ENCODE measurements at places on chromosomes 3 and 15.

DNA sequence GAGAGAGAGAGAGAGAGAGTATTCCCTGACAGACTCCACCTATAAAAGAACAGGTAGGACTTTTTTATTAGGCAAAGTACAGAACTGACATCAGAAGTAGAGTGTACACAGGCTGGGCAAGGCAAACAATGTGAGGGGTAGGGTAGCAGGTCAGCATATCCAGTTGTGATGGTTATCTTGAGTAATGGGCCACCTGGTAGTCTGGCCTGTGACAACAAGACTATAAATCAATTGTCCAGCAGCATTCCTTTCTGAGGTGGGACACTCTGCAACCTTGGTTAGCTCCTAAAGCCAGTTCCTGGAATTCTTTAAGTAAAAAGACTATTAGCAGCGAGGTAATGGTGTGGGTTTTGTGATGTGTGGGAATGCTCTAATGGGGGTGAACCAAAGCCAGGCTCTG lies 14.9 kb upstream of the TMCC1 start:
- no peak for DNase-seq

DNA sequence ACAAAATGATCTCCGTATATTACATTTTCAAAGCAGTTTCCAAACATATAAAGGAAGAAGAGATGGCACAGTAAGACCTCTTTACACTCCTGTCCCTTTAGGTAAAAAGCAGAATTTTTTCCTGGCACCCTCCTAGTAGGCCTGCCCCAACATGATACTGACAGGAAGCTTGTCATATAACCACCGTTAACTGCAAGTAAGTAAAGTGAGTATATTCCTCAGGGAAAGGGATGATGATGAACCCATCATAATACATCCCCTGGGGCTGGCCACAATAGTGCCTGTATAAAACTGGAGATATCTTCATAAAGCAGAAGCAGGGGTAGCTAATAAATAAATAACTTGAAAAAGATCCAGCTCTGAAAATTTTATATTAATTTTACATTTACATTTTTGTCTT lies 893.0 kb downstream of the DIPK2A start:
- no peak for DNase-seq

DNA sequence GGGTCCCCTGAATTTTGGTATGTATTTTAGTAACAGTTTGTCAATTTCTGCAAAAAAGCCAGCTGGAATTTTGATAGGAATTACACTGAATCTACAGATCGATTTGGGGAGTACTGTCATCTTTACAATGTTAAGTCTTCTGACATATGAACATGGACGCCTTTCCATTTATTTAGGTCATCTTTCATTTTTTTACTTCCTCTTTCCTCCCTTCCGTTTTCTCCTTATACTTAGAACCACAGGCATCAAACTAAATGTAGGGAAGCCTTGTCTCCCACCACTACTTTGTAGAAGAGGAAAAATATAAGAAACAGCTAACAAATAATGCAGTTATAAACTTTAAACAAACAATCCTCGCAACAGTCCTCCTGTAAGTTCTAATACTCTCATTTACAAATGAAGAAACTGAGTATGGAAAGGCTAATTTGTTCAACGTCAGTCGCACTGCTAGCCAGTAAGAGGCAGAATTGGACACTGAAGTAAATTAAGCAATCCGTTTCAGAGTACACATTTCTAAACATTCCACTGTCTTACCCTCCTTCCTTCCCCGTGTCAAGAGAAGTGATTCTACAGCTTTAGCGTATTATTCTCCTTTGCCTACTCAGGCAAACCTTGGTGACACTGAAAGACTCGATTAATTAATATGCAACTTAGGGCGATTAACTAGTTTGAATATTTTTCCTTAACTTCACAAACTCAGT lies 25.6 kb downstream of the RHOA start:
- DNase-seq = no peak

- DNase-seq = no peak
Measured at GRCh38 chr15:81293728-81294515, 30.0 kb downstream of the STARD5 start.

- DNase-seq = no peak
Measured at GRCh38 chr3:45437383-45437782, 49.0 kb downstream of the LARS2 start.

GRCh38 chr15:67843571-67844387 lies 3.9 kb upstream of the RNU6-1 start:
- DNase-seq = no peak

- no peak for DNase-seq
Measured at GRCh38 chr3:32340039-32340438, 51.6 kb upstream of the CMTM7 start.

DNA sequence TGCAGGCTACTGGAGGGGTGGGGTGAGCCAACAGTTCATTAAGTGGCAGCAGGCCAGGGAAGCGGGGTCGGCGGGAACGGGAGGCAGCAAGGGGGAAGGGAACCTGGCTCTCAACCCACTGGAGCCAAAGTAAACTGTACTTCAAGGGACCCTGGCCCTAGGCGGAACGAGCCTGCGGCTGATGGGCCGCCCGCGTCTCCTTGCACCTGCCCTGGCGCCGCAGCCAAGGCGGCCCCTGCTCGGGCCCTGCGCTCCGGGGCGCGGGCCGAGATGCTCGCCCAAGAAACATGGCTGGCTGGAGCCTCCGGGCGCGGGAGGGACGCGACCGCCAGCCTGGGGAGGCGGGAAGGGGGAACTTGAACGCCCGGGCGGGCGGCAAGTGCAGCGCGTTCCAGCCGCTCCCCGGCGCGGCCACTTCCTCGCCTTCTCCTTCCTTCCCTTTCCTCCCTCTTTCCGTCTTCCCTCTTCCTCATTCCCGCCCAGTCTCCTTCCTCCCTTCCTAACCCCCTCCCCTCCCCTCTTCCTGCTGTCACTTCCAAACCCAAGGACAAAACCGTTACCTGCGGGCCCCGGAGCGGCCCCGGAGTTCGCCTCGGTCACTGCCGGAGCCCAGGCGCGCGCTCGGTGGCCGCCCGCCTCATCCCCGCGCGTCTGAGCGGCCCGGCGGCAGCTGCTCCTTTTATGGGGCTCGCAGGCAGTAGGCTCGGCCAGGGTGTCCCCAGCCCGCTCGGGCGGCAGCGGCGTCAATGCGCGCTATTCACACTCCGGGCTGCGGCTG lies 489.7 kb downstream of the MAGI1 start:
- DNase-seq = no peak

GRCh38 chr3:144491333-144491732 lies 519.7 kb downstream of the DIPK2A start:
- DNase-seq = no peak

DNA sequence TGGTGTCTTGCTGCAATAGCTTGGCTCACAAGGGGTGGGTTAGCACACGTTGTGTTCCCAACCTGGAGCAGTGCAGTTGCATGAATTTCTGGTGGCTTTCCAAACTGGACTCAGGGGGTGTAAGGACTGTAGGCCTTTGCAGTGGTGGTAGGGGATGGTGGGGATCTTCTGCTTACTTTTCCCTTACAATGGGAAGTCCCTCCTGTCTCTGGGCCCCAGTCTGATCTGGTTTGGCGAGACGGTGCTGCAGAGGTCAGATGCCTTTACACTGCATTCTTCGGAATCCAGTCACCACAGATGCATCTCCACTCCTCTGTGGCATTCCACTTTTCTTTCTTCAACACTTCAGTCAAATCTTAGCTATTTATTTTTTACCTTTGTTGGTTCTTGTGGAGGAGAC lies 132.1 kb downstream of the DOCK3 start:
- no peak for DNase-seq

DNA sequence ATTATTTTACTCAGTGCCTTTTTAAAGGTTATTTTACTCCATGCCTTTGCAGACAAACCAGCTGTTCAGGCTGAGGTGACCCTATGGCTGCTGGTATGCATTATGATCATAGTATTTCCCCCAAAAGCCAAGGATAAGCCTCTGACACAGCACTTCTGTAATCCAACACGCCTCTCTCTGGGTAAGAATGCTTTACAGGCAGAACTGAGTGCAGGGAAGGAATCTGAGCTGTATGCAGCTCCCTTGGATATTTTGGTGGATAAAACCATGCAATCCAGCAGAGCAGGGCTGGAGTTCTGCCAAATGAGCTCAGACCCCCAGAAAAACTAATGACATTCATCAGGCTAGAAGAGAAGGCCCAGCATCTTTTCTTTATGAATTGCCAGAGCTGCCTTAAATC lies 11.7 kb upstream of the MAP1A start:
- DNase-seq = no peak

- peak; percentile 11 for DNase-seq
Measured at GRCh38 chr15:43769584-43770228, 7.1 kb downstream of the ELL3 start.

DNA sequence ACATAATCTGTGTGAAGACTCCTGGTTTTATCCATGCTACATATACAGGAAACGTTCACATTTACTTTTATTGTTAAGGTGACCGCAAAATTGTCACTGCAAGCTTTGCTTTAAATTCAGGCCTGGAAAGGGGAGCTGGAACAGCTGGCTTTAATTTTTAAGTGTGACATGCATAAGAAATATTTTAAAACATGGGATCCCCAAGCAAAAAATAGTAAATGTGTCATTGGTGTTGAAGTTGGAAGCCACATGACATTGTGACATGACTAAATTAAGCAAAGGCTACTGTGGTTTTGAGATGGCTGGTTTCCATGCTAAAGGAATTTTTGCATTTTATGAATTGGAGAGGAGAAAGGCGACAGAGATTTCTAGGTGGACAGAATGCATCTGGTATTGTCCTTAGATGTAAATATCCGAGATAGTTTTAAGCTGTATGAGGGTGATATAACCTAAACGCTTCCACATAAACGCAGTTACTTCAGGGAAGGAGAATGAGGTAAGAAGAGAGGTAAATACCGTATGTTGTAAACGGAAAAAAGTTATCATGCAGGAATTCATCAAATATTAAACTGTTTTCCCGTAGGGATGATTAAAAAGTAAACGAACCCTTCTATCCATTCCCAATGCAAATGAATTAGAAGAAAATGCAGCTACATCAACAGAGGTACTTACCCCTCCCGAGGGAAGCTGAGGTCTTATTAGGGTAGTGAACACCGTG lies 927 bp upstream of the FYTTD1 start:
- DNase-seq = no peak

DNA sequence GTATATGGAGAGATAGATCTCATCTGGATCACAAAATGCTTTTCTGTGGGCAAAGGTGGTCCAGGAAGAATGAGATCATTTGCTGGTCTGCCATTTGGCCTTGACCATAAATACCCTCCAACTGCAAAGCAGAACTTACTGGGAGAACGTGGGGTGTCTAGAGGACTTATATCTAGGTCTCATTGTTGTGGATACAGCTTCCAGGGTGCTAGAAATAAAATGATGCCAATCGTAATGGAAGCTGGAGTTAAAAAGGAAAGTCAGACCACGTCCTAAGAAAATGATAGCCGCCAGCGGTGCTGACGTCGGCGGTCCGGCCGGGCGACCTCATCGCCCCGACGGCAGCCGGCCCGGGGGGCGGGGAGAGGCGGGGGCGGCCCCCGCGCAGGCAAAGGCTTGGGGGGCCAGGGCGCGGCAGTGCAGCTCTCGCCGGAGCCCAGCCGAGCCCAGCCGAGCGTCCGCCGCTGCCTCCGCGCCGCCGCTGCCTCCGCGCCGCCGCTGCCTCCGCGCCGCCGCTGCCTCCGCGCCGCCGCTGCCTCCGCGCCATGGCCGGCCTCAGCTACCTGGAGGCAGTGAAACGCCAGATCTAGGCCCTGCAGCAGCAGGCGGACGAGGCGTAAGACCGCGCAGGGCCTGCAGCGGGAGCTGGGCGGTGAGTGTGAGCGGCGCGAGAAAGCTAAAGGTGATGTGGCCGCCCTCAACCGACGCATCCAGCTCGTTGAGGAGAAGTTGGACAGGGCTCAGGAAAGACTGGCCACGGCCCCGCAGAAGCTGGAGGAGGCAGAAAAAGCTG lies 89.5 kb downstream of the EOMES start:
- peak; percentile 3 for DNase-seq

Data from anterior cingulate cortex (tissue), 58 donors.